ENCODE measurements at places on chromosomes 6 and 20.

DNA sequence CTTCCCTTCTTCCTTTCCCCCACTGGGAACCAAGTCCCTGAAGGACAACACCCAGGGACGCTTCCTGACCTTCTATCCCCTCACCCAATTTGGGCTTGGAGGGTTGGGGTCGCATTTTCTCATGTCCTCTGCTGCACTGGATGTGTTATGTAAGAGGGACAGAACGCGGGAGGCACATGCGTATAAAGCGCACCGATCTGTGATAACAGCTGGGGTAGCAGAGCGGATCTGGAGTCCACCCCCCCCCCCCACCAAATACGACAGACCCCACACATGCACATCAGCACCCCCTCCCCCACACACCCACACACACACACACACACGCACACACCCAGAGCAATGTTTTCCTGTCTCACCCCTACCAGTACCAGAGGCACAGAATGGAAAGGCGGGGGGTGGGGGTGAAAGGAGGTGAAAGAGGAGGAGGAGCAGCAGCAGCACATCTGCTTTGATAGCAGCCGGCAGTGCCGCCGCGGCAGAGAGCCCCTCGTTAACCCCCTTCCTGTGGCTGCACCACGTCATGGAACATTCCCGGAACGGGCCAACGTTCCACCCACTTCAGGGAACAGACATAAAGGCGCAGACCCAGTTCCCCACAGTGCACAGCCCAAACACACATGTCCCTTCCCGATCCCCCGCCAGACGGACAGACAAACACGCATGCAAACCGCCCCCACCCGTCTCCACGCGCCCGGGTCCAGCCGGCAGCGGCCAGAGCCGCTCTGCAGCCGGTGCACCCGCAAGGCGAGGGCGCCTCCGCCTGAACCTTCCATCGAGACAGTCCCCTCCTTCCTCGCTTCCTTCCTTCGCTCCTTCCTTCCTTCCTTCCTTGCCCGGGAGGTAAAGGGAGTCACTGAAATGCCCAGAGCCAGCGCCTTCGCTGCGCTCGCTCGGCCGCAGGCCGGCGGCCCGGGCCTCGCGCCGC is 590 bp downstream of the HIVEP2 start:
- peak; percentile 84 for DNase-seq

DNA sequence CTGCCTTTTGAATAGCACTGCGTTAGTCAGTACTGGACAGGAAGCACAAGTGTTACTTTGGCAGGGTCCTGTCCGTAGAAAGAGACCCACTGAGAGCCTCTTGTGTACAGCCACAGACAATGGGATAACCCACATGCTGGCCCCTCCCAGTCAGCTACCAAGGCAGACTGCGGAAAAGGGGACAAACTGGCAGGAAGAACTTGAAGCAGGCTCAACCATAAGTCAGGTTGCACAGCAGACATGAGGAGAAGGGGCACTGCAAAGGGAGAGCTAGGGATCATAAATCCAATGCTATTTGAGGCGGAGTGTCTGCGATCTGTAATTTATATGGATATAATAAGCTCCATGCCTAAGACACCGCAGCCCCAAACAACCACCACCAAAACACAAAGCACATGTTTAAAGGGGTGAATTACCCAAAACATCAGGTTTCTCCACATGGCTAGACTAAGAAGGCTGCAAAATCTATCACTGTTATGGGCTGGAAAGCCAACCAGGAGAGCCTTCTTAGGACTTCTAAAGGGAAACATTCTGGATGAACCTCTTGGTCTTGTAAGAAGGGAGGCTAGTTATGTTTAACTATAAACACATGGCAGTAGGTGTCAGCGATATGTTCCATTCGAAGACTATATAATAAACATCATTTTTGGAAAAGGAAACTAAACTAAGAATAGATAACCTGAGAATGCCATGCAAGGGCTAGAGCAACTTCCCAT is 141.7 kb downstream of the BACH2 start:
- DNase-seq: no peak

GRCh38 chr6:83854001-83854501 is 891 bp downstream of the RIPPLY2 start:
- no peak for DNase-seq

GRCh38 chr6:147283460-147283859 is 79.2 kb downstream of the STXBP5 start:
- no peak for DNase-seq

DNA sequence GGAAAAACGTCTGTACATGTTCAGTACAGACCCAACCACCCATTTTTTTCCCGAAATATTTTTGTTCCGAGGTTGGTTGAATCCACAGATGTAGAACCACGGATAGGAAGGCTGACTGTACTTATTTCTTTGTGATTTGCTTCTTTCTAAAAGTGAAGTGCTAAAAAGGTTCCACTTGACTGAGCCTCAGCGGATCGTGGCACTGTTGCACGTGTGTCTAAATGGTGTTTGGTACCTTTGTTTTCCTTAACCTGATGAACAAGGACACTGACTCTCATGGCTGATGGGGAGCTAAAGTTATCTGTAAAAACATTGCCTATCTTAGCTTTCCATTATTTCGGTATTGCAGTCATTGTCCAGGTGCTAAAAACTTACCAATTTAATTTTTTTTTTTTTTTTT is 6.2 kb downstream of the BPHL start:
- peak; percentile 27 for DNase-seq

DNA sequence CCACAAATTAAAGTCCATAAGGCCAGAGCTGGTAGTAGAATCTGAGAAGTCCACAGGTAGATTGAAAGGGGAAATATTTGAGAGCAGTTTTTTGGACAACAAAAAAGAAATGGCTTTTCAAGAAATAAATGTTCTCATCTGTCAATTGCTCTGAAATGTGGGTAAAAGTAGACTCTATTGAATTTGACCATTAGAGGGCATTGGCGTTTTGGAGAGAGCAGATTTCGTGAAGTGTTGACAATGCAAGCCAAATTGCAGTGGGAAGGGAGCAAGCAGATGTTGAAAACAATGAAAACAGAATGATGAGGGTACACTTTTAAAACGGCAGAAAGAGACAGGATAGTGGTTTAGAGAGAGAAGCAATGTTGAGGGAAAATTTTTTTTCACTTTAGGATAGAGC is 149.1 kb upstream of the FAM83B start:
- DNase-seq: no peak

GRCh38 chr6:90098627-90099026 is 198.0 kb downstream of the BACH2 start:
- no peak for DNase-seq

DNA sequence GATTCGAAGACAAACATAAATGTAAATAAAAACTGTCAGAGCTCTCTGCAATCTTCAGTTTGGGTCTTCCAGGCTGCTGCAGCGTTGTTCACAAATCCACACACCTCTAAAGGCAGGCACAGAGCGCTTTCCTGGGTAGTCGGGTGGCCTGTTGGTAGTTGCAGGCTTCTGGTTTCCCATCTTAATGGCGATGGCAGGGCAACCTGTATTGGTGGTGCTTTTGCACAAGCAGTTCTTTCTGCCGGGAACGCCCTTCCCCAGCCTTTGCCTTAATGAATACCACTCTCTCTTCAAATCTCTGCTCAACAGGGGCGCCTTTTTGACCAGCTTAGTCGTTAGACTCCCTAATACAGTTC is 723 bp upstream of the IFT52 start:
- no peak for DNase-seq

DNA sequence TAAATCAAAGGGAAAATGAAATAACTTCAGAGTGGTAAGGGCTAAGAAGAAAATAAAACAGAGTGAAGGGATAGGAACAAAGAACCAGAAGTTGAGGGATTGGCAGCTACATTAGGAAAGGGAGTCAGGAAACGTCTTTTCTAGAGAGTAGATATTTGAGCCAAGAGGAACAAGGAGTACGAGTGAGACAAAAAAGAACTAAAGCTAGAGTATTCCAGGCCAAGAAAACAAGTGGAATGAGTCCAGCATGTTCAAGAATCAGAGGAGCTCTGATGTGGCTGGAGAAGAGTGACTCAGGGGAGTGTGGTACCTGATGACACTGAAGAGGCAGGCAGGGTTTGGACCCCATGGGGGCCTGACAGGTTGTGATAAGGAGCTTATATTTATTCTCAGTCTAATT is 66.3 kb downstream of the CEP162 start:
- DNase-seq: no peak

- DNase-seq: no peak
Measured at GRCh38 chr6:131998255-131998982, 47.2 kb upstream of the CCN2 start.

- no peak for DNase-seq
Measured at GRCh38 chr6:113777601-113778000, 79.5 kb upstream of the MARCKS start.

- no peak for DNase-seq
Measured at GRCh38 chr6:160519603-160520042, 144.5 kb downstream of the LPA start.

DNA sequence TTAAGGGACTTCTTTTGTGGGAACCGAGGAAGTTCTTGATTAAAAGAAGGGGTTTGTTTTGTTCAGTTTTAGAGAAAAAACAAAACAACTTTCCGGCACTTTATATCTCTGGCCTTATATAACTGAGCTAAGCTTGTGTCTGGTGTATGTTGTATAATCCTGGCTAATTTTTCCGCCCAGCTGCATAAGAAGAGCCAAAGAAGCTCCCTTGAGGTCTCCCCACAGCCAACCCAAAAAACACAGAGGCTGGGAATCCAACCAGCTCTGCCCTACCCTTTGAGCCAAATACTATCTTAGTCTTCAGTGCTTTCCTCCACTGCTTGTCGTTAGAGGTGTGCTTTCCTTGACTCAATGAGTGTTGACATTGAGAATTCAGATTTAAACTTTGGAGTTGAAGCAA is 45.5 kb upstream of the RNF146 start:
- DNase-seq: no peak

GRCh38 chr20:37911838-37912281 is 8.9 kb downstream of the VSTM2L start:
- DNase-seq: no peak

GRCh38 chr6:163811317-163811716 is 396.8 kb downstream of the QKI start:
- no peak for DNase-seq

DNA sequence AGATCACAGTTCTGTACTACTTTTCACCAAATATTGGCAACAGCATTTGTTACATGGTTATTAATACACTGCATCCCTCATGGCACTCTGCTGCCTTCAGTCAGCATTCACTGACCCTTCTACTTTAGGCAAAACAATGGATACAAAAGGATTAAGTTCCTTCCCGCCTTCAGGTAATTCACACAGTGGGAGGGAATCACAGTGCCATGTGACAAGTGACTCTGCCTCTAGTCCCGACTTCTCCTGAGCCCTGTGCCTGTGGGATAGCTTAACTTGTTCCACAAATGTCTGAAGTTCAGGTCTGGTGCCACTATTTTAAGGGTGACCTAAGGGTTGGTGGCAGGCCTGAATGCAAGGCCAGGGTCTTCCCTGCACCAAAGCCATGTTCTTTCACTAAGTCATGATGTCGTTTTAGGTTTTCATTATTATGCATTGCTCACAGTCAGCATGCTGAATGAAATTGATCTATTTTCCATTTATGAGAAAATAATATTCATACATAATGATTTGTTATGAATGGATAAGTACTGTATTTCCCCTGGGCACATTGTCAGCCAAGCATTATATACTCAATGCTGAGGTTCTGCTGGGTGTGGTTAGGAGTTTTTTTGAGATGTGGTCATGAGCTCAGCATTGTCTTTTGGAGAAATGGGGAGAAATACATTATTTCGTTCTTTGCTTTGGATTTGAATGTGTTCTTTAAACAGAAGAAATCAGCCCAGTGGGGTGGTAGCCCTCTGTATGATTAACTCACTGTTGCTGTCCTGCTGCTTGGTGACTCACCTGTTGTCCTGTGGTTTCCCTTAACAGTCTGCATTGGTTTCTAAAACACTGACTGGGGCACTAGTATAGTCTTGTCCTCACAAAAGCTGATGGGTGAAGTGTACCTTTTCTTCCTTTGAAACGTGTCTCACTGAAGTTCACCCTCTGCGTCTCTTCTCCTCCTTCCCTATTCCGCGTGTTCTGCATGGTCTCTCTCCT is 66.4 kb downstream of the AFDN start:
- DNase-seq: no peak

DNA sequence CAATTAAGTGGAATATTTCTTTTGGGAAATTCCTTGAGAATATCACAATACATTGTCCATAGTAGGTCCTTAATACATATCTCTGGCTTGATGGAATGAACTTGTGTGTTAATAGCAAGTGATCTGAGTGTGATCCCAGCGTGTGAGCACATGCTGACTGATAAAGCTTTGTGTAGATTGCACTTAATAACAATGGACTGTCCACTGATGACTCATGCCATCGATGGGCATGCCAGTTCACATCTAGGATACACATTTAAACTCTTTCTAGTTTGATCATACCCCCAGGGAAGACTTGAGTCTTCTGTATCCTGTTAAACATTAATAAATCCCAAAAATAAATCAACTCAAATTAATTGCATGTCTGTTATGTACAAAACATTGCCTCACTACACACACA is 454.3 kb upstream of the SPTLC3 start:
- no peak for DNase-seq
